ENCODE measurements at places on chromosomes 12 and 14. TPM values are rescaled to one million over a fixed set of nuclear protein-coding genes. Genes with fewer than 3 reads are reported as not detected.

GRCh38 chr12:76049575-76050251 is 18.1 kb upstream of the PHLDA1 start:
- H3K27me3 ChIP-seq, result no peaks in the 10 kb centered on the region
- H3K4me1 ChIP-seq, result no peaks in the 10 kb centered on the region
- no peak for DNase-seq
- no peak overlapping the region for H3K4me3 ChIP-seq

DNA sequence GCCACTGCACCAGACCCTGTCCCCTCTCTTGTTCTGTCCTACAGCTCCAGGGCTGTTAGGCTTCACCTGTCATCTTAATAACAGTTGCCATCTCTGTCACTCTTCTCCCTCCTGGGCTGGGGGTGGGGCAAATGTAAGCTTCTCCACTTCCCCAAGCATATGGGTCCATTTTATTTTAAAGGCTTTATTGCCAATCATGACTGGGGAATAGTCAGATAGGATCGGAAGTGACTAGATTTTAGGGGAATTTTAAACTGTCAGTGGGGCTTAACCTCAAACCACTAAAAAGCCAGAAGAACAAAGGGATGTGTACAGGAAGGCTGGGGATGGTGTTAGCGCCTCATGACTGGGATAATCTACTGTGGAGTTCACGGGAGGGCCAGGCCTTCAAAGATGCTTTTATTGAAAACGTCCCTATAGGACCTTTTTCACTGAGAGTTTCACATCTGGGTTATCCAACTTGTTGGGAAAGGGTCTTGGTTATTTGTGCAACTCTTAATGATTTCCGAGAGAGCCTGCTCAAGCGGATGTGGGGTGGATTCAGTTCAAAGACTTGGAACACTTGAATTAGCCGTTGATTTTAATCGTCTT is 41.6 kb downstream of the CHST11 start:
- no peak overlapping the region for H3K4me3 ChIP-seq
- H3K27me3 ChIP-seq, result no peaks in the 10 kb centered on the region
- no peaks in the 10 kb centered on the region for H3K4me1 ChIP-seq
- no peak overlapping the region for H3K27ac ChIP-seq

- no peak for DNase-seq
- no peak overlapping the region for H3K4me3 ChIP-seq
- H3K36me3 ChIP-seq, result no peaks in the 10 kb centered on the region
- no peak overlapping the region for H3K27ac ChIP-seq
Measured at GRCh38 chr14:104321802-104322130, 183.4 kb downstream of the KIF26A start.

DNA sequence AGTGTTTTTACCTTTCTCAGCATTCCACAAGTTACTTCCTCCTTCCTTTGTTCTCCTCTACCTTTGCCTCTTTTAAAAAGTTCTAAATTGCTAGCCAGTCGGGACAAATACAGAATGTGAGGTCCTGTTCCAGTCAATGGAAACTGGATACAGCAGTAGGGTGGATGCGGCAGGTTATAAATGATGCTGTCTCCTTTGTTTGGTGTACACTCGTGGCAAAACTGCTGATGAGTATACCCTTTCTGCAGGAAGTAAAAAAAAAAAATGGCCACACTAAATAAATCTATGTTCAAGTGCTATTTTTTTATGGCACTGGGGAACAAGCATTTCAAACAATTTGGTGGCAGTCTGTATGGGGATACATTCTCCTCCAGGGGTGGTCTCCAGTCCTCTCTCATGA is 27.5 kb downstream of the KLRK1 start:
- H3K4me1 ChIP-seq, result peaks cover 30% of the 10 kb centered on the region
- no peak overlapping the region for H3K27ac ChIP-seq
- H3K27me3 ChIP-seq, result no peaks in the 10 kb centered on the region

DNA sequence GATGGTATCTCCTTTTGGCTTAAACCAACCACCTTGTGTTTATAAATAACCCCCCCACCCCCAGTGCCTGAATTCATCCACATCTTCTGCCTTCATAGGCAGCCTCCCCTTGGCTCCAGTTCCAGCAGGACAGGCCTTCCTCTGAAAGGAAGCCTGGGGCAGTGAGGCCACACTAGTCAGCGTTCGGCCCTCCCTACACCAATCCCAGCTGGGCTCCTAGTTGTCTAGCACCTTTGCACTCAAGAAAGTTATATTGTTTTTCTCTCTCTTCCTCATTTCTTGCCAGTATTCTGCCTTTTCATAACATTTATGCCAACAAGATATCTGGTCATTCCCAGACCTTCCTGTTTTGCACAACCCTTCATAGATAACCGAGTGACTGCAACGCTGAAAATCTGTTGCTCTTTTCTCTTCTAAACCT is 73.1 kb upstream of the ACTN1 start:
- H3K27ac ChIP-seq, result no peak overlapping the region
- H3K27me3 ChIP-seq, result no peaks in the 10 kb centered on the region
- no peak for DNase-seq
- H3K36me3 ChIP-seq, result peaks cover 10% of the 10 kb centered on the region
- no peak overlapping the region for H3K4me3 ChIP-seq
- H3K4me1 ChIP-seq, result peaks cover 30% of the 10 kb centered on the region

DNA sequence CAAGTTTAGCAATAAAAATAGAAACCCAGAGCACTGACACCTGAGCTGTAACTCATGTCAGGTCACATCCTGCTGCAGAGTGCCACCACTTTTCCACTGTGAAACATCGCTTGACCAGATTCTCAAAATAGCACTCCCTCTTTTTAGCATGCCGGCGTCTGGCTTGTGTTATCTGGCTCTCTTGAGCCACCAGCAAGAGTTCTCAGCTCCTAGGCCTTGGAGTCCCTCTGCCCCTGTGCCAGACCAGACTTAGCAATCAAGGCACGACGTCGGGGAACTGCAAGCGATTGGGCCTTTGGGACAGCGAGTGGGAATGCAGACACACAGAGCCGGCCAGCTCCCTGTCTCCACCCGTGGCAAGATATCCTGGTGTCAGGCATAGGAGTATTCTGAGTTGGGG is 52.5 kb downstream of the SPIC start:
- H3K27ac ChIP-seq, result no peak overlapping the region
- no peaks in the 10 kb centered on the region for H3K27me3 ChIP-seq
- no peak overlapping the region for H3K4me3 ChIP-seq
- no peaks in the 10 kb centered on the region for H3K36me3 ChIP-seq

GRCh38 chr14:33962016-33962415 is 11.1 kb upstream of the EGLN3 start:
- no peak overlapping the region for H3K27ac ChIP-seq
- H3K27me3 ChIP-seq, result no peaks in the 10 kb centered on the region
- no peaks in the 10 kb centered on the region for H3K4me1 ChIP-seq
- no peak for DNase-seq
- H3K4me3 ChIP-seq, result no peak overlapping the region
- no peaks in the 10 kb centered on the region for H3K36me3 ChIP-seq

Gene PTGER2
- total RNA-seq, result not detected

Gene MYO1H
- total RNA-seq, result not detected
